ENCODE measurements at places on chromosomes 3 and 15. TPM values are rescaled to one million over a fixed set of nuclear protein-coding genes. Genes with fewer than 3 reads are reported as not detected.
A peak's percentile ranks its signal among the peaks of the same experiment; 100 is the strongest.

- H3K4me3 ChIP-seq, result no peak overlapping the region
- H3K27me3 ChIP-seq, result no peaks in the 10 kb centered on the region
- DNase-seq, result no peak
- H3K4me1 ChIP-seq, result no peaks in the 10 kb centered on the region
- peaks cover 73% of the 10 kb centered on the region for H3K36me3 ChIP-seq
Observed at GRCh38 chr15:90893175-90894090, 9.1 kb downstream of the FES start.

DNA sequence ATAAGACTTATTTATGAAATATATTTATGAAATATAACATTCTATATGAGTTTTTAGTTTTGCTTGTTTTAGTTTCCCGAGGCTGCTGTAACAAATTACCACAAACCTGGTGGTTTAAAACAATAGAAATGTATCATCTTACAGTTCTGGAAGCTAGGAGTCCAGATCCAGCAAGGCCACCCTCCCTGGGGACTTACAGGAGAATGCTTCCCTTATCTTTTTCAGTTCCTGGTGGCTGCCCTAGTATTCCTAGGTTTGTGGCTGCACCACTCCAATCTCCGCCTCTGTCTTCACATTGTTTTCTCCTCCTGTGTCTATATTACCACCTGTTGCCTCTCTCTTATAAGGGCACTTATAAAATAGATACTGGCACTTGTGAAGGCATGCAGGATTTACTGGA, 877.8 kb downstream of the TUSC7 start:
- no peaks in the 10 kb centered on the region for H3K27me3 ChIP-seq
- no peak overlapping the region for H3K4me3 ChIP-seq
- H3K27ac ChIP-seq, result no peak overlapping the region
- DNase-seq, result no peak

DNA sequence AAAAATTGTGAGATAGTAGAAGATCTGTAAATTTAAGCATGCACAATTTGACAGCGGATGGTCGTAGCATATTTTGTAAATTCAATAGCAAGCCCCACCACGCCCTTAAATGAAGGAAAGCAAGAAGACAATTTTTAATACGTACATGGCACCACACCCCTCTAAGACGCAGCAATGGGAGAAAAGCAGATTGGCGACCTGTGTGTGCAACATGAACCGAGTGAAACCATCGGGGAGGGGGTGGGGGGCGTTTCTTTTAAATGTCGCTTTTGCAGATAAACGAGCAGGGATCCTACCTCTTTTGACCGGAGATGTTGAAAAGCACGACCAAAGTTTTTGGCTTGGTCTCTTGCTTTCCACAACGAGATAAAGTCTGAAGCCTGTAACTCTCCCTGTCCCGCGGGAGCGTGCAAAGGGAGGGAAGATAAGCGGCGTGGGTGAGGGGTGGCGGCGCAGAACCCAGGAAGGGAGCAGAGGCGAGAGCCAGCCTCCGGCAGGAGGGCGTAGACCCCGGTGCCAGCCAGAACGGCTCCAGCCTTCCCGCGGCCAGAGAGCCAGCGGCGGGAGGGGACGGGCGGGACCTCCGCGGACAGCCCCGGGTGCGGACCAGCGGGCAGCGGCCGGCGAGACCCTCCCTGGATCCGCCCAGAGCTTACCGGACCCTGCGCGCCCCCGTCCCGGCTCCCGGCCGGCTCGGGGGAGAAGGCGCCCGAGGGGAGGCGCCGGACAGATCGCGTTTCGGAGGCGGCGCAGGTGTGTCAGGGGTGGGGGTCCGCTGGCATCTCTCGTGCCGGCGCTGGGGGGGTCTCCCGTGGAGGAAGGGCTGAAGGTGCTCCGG, at the start of gene CHL1:
Gene CHL1, plus strand, starts transcription at position 453 of the 838 bp plus-strand sequence. CDS start 123,014 bp downstream, outside the sequence.
- peaks cover 30% of the 10 kb centered on the region for H3K27me3 ChIP-seq
- H3K27ac ChIP-seq, result peak within 1 kb of the TSS; percentile 55
- no peaks in the 10 kb centered on the region for H3K4me1 ChIP-seq
- DNase-seq, result peak; percentile 64

Gene SEMA3B
- 54.6 TPM for total RNA-seq

Gene CMTM8
- 4.4 TPM for total RNA-seq

Gene ELL3
- total RNA-seq, result 6.1 TPM

Measured in sigmoid colon (tissue), 7 donors.